ENCODE measurements at places on chromosomes 11 and 22.
A peak's percentile ranks its signal among the peaks of the same experiment; 100 is the strongest.

DNA sequence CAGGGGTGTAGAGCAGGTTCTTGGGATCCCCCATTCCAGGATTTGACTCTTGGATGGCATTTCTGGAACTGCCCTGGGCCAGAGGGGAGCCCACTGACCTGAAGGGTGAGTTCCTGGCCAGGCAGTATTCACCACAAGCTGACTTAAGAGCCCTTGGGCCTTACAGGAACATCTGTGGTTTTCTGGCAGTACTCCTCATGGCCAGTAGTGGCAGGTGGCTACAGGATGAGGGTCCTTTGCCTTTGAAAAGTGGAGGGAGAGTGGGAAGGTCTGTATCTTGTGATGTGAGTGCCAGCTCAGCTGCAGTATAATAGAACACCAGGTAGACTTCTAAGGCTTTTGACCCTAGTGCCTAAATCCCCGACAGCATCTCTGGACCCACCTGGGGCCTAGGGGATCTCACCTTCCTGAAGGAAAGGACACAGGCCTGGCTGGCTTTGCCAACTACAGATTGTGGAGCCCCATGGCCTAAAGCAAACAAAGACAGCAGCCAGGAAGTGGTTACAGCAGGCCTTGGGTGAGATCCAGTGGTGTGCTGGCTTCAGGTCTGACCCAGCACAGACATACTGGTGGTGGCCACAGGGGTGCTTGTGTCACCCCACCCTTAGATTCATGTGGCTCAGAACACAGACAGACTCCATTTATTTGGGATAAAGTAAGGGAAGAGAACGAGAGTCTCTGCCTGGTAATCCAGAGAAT, 9.0 kb downstream of the OR51S1 start:
- DNase-seq: no peak

DNA sequence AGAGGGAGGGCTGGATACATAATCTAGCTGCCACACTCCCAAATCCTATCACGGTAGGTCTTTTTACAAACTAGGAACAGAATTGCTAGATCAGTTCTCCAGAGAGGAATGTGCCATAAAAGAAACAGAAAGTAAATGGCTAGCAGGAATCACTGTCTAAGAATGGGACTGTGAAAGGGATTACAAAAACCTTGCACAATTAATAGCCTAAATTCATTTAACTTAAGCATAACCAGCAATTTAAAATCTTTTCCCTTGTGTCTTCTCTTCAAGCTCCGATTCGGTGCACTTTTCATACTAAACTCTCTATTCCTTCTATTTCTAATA, 35.2 kb downstream of the APOL5 start:
- DNase-seq: no peak

DNA sequence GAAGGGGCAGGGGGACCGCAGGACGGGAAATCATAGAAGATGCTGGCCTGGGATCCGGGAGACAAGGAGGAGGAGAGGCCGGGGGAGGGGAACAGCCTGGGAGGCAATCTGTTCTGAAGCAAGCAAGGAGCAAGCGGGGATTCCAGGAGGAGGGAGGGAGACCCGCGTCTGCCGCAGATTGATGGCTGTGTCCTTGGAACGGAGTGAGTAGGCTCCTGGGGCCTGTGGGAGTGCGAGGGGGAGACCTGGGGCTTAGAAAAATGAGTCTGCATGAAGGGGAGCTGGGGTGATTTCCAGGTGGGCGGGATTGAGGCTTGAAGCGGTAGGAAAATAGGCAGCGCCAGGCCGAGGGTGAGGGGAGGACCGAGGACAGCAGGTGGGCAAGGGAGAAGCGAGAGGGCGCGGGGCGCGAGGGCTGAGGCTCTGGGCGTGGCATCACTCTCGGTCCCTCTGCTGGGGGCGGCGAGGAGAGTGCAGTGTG, 1.6 kb upstream of the LRRC55 start:
- DNase-seq: no peak

DNA sequence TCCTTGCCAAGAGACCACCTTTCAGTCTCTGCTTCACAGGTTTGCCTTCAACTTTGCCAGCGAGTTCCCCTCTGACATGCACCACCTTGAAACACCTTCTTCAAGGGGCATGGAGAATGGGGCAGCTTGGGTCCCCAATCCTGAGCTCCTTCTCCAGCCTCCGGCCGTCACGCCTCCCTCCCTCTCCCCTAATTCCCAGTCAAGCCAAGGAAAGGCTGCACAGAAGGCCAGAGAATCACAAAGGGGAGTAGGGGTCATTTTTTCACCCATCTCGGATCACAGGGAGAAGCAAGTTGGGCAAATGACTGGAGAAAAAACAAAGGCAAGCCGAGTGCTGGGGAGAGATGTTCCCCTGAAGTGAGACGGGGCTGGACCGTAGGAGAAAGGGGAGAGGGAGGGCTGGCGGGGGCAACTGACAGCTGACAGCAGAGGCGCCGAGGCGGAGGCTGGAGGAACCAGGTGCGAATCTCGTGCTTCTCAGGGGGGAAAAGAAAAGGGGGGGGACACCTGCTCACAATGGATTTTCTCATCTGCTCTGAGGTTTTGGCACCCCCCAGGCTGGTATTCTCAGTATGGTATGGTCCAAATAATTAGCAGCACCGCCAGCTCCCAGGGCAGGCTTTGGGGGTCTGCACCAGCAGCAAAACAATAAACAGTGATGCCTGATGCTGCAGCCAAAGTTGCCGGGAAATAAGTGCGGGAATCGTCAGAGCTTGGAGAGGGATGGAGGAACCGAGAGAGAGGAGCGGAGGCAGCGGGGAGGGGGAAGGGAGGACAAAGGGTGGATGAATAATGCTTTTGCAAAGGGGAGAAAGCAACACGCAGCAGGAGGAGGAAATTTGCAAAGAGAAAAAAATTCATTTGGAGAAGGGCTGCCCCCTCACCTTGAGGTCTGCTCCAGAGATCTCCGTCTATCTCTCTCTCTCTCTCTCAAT, 644 bp downstream of the YPEL4 start:
- peak; percentile 38 for DNase-seq

DNA sequence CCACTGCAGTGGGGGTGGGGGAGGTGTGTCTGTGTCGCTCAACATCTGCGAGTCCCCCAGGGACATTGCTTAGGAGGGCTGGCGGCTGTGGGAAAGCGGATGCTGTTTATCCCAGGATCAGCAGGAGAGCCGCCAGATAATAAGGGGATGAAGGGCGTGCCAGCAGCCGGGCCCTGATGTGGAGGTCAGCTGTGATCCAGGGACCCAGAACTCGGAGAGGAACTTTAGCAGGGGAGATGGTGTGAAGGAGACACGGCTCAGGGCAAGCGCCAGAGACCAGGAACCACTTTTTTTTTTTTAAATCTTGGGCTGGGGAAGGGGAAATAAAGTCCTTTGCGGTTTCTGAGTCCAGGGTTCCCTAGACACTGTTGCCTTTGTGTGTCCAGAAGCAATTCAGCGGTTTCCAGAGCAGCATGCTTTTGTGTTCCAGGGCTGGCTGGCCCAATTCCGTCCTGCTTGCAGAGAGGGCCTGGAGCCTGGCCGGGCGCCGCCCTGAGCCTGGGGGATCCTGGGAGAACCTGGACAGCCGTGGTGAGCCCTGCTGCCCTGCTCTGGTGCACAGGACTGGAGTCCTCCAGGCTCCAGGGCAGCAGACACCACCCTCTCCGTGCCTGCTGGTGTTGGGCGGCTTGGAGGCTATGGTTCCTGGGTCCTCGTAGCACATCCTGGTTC, at the start of gene GRAMD4:
Gene GRAMD4 (plus strand): TSS at position 557 of the 672 bp plus-strand sequence. CDS start 6,414 bp downstream, outside the sequence.
- no peak for DNase-seq

- no peak for DNase-seq
Observed at GRCh38 chr11:130629039-130629438, 180.6 kb downstream of the ADAMTS15 start.

DNA sequence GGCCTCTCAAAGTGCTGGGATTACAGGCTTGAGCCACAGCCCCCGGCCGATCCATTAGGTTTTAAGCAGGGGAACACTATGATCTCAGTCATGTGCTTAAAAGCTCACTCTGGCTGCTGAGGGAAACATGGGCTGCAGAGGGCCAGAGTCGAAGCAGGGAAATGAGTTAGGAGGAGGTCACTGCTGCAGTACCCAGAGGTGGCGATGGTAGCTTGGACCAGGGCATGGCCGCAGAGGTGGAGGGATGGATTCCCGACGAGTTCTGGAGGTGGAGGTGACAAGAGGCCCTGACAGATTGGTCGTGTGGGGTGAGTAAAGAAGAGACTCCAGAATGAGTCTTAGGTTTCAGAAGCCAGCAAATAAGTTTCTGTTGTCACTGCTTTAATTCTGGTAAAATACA, 54.4 kb upstream of the INCENP start:
- DNase-seq: no peak

DNA sequence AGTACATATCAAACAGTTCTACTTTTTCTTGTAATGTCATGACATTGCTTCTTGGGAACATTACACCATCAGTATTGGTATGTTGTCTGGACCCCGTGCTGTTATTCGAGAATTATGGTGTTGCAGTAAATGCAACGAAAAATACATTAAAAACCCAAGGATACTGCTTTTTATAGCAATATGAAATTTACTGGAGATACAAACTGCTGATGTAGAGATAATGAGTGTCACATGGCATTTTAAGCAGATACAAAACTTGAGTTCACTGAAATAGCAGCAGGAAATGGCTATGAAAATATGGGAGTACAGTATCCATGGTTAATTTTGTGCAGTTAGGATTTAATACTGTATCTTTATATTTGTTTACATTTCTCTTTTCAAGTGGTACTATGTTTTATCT, 7.4 kb upstream of the CARD16 start:
- no peak for DNase-seq
